Progenitor cell of endocrine pancreas (in vitro differentiated cells): ENCODE measurements at places on chromosomes 7 and 10.

GRCh38 chr7:156493942-156494341 lies 146.6 kb upstream of the RNF32 start:
- no peak for DNase-seq

GRCh38 chr7:75772081-75773077 lies at the start of gene CCL26:
Gene CCL26 (minus strand): TSS chr7:75772211. CDS start chr7:75772176, 35 bp downstream.
- no peak for DNase-seq

DNA sequence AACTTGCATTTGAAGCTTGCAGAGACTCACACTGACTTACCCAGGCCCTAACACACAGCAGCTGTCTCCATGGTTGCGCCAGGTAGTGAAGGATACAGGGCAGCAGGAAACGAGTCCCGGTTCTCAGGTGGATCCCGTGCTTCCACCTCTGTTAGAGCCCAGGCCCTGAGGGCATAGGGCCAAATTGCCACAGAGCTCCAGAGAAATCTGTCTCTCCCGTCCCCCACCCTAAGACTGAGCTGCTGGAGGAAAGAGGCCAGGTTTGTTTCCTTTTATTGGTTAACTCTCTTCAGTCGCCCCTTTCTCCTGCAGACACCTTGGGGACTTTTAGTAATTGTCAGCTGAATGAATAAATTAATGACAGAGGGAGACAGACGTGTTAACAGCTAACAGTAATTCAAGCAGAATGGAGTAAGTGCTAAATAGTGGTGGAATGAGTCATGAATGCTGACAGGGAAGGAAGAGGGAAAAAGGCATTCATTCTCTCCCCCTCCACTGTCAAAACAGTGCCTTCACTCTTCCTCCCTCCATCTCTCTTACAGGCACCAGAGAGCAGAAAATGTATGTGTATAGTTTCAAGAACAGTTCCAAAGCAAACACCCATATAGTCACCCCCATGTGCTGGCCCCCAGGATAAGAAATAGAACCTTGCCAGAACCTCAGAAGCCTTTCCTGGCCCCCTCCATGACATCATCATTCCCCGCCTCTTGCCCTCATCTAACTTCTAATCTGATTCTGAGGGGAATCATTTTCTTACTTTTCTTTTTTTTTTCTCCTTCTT lies 16.8 kb upstream of the DLG5 start:
- no peak for DNase-seq

- DNase-seq: no peak
These were observed 172.9 kb downstream of the WDR37 start for GRCh38 chr10:1229116-1229515.

- no peak for DNase-seq
These were observed 151.1 kb upstream of the MKI67 start for GRCh38 chr10:128277267-128277840.
